ENCODE measurements at places on chromosomes 7 and 10.

DNA sequence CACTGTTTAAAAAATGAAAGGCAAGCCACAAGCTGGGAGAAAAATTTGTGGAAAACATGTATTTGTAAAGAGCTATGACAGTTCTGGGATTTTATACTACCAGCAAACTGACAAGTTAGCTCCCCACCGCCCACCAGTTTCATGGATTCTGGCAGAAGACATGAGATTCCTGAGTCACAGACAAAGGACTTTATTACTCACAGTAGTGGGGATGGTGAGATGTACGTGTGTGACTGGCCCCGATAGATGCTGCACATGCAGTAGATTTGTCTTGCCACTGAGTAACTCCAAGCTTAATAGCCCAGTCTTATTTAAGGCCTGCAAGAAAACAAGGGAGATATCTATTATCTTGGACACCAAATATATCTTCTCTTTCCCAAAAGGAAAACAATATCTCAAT is 281.7 kb downstream of the AHR start:
- peak; percentile 74 for DNase-seq

DNA sequence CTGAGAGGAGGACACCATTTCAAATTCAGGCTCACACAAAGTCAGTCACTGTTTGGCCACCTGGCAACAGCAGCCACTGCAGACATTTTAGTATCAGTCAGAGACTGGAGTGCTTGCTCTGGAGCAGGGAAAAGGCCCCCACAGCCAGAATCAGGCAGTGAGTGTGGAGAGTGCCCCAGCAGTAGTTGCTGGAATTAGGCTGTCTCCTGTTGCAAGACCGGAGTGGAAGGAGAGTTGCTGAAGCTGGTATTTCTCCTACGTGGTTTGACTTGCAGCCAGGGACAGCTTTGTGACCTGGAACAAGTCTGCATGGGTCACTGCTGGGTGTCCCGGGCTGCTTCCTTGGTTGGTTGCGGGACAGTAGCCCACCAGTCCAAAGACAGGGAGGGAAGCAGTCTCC is 78.4 kb upstream of the TMEM168 start:
- no peak for DNase-seq

- DNase-seq: peak; percentile 75
Observed at GRCh38 chr7:131111081-131111576, 216.5 kb upstream of the MKLN1 start.

DNA sequence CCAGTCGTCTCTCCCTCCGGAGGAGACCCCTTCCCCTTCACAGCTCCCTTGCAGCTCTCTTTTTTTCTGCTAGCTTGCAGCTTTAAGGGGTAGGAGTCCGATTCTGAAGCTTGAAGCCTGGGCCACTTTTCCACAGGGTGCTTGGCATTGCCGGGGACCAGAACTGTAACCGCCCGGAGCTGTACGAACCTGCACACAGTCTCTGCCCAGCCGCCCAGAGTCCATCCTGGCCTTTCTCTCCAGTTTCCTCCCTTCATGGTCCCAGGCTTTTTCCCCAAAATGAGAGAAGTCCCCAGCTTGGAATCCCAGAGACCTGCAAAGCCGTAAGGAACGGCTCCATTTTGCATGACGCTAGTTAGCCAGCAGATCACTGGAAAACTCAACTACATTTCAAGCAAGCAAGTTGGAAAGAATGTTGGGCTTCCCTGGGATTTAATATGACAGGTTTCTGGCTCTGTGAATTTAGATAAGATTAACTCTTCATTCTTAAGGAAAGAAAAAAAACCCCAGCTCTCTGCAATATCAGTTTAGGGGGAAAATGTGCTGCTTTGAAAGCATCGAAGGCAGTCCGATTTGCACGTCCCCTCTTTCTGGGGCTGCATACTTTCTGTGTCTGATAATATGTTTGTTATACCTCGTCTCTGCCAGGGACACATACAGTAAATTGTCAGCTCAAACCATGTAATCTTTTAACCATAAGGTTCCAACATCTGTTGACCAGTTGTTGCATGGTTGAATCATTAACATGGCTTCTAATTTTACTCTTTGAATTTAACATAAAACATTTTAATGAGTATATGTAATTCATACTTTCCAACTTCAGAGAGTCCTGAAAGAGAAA is 190.0 kb upstream of the LYZL2 start:
- DNase-seq: peak; percentile 19

DNA sequence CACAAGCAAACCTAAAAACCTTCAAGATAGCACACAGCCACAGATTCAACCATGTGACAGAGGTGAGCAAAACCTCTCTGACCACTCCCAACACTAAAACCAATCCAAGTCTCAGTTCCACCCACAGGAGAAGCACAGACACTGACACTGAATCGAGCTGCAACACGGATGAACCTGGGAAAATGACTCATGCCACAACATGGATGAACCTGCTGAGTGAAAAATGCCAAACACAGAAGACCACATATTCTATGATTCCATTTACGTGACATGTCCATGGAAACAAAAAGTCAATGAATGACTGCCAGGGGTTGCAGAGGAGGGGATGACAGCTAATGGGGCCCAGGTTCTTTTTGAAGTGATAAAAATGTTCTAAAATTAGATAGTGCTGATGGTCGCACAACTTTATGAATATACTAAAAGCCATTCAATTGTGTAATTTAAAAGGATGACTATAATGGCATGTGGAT is 22.0 kb downstream of the CYTH3 start:
- no peak for DNase-seq

DNA sequence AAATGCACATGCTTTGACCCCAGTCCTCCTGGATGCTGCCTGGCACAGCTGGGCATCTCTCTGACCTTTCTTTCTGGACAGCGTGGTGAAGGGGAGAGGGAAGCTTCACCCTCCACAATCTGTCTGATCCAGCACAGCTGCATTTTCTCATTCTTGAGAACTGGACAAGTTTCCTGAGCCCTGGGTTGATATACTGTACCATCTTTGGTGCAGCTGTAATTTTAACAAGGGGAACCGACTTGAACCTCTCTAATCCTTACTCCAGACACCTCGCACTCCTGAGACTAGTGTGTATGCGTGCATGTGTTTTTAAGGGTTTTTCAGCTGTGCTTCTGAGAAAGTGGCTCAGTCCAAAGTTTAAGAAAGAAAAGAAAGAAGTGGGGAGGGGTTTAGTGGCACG is 655.7 kb downstream of the INHBA start:
- no peak for DNase-seq

GRCh38 chr10:93436591-93437085 is 45.5 kb downstream of the MYOF start:
- DNase-seq: peak; percentile 98

DNA sequence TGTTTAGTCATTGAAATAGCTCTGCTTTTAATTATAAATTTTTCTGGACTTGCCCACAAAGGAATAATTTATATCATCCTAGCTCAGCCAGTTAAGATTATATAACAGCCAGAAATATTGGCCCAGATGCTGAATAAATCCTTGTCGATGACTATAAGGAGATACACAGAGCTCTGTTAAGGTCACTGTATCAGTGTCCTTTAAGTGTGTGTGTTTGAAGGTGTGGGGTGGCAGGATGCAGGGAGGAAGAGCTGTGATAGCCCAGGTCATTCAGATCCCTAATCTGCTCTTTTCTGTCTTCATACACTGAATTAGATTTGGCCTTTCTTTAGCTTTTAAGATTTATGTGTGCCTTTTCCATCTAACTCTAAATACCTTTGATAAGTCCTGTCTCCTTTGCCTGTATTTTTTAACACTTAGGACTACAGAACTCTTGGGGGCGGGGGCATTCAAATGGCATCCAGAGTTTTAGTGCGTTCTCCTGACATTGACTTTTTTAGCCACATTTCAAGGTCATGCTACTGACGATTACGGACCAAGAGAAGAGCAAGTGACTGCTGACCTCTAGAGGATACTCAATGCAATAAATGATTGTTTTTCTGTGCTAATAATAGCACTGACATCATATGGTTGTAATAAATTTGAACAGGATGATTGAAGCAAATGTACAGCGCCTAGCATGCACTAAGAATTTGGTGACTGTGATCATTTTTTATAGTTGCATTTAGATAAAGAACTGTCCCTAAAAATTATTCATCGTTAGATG is 172.3 kb downstream of the CACNB2 start:
- DNase-seq: peak; percentile 3

GRCh38 chr7:42250411-42250810 is 13.4 kb upstream of the GLI3 start:
- DNase-seq: no peak

DNA sequence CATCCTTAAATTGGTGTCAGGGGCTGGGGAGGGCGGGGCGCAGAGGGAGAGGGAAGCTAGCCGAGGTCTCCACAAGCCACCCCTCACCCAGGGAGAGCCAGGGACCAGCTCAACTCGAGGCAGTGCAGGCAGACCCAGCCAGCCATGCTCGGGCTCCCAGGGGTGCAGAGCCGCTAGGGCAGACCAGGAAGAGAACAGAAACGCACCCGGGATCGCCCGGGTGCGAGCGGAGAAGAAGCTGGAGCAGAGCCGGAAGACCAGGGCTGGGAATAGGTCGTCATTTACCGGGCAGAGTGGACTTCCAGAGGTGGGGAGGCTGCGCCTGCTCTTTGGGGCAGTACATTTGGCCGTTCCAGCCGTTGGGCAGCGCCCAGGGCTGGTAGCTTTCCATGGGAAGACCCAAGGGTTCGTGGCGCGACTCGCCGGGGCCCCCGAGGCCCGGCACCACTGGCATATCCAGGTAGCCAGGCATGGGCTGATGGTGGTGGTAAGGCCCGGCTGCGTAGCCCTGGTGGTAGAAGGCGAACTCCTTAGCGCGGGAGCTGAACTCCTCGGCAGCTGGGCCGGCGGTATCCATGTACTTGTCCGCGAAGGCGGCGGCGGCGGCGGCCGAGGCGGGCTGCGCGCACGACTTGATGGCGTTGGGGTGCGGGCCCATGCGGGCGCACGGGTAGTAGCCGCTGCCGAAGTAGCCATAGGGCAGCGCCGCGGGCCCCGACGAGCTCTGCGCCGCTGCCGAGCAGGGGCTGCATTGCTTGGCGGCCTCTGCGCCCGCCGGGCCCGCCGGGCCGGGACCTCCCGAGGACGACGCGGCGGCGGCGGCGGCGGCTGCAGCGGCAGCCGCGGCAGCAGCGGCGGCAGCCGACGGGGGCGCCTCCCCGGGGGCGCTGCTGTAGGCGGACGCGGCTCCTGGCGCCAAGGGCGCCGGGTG is 755 bp downstream of the HOXA13 start:
- no peak for DNase-seq

GRCh38 chr7:7698930-7699329 is 19.5 kb downstream of the RPA3 start:
- DNase-seq: no peak

- no peak for DNase-seq
Observed at GRCh38 chr10:91077549-91078071, 142.9 kb upstream of the PCGF5 start.

GRCh38 chr10:94049911-94050310 is 56.2 kb downstream of the PLCE1 start:
- no peak for DNase-seq

DNA sequence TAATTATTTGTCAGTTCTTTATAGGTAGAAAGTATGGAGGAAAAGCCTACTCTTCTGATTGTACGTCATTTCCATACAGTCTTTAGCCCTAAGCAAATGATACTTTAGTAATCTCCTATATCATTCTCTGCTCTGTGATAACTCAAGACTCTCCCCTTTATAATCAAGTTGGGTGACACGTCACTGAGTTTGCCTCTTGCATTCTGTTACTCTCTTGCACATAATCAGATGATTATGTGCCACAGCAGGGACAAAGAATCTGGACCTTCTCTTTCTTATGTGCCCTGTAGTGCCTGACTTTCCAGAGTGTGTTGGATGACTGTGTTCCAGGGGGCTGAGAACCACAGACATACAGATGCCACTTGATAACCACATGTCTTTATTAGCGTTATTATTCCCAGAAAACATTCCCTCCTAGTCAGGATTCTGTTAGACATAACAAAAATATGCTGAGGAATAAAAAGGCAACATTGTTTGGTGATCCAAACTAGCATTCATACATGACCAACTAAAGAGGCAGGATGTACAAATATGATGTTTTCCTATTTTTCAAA is 116.4 kb upstream of the HGF start:
- DNase-seq: no peak

DNA sequence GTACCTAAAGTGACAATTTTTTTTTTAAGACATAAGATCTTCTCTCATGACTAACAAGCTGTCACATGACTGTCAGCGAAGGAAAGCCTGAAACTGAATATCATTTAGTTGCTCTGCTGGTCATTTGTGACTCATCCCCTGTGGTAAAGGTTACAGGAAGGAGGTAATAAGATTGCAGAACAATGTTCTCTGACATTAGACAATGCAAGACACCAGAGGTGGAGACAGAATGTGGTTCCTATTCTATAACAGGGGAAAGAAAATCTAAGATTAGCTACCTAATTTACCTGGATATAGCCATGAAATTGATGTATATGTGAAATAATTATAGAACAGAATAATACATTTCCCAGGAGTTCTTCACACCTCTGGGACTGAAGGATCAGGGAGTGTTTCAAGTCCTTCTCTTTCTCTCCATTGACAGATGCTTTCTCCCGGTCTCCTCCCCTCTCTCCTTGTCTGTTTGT is 47.7 kb downstream of the LRGUK start:
- DNase-seq: peak; percentile 83

- DNase-seq: no peak
Observed at GRCh38 chr10:125991392-125991791, 95.0 kb downstream of the FANK1 start.

DNA sequence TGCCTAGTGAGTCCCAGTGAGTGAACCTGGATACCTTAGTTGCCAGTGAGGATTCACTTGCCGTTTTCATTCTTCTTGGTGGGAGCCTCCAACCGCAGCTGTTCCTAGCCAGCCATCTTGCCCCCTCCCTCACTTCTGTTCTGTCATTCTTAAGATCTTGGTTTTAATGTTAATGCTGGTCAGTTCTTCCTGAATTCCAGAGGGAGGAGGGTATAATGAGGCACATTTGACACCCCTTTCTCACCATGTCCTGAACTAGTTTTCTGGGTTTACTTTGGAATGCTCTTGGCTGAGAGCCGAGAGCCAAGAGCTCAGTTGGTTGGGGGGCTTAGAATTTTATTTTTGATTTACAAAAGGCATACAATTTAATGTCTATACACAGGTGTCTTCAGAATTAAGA is 78.5 kb upstream of the ADCY1 start:
- no peak for DNase-seq

GRCh38 chr10:83760142-83760541 is 379.2 kb upstream of the GHITM start:
- no peak for DNase-seq

Data from HFFc6 (cell line).